Progenitor cell of endocrine pancreas (in vitro differentiated cells): ENCODE measurements at places on chromosomes 1 and 21.

GRCh38 chr1:162091681-162092524 lies 22.4 kb downstream of the NOS1AP start:
- no peak for DNase-seq

GRCh38 chr1:35640380-35641232 lies 720 bp downstream of the PSMB2 start:
- DNase-seq: no peak

GRCh38 chr1:87647430-87648177 lies 318.9 kb downstream of the LMO4 start:
- DNase-seq: no peak

- no peak for DNase-seq
These were observed 14.3 kb downstream of the DMRTB1 start for GRCh38 chr1:53473463-53473862.

- no peak for DNase-seq
These were observed 27.1 kb downstream of the DHCR24 start for GRCh38 chr1:54859700-54860391.
